ENCODE measurements at places on chromosomes 1 and 21. TPM values are rescaled to one million over a fixed set of nuclear protein-coding genes. Genes with fewer than 3 reads are reported as not detected.

GRCh38 chr1:36367066-36367465, 18.7 kb downstream of the STK40 start:
- no peak for DNase-seq

C4BPA gene
- total RNA-seq: 0.71 TPM

KIF26B gene
- total RNA-seq: 0.14 TPM

BCL2L15 gene
- 0.14 TPM for total RNA-seq

- no peak for DNase-seq
Observed at GRCh38 chr1:15954316-15954715, 21.6 kb downstream of the ZBTB17 start.

Data from thoracic aorta (tissue), 2 donors.